Stimulated activated CD4-positive, alpha-beta T cell treated with anti-CD3 and anti-CD28 coated beads, Interleukin-1b, Interleukin-23, amount 100 ng/mL, for 24 hours (primary cell): ENCODE measurements at places on chromosomes 5 and 9.

- DNase-seq: no peak
These were observed 223 bp downstream of the LRSAM1 start for GRCh38 chr9:127451608-127451857.

- no peak for DNase-seq
These were observed 166.5 kb upstream of the PRR16 start for GRCh38 chr5:120297616-120298015.

DNA sequence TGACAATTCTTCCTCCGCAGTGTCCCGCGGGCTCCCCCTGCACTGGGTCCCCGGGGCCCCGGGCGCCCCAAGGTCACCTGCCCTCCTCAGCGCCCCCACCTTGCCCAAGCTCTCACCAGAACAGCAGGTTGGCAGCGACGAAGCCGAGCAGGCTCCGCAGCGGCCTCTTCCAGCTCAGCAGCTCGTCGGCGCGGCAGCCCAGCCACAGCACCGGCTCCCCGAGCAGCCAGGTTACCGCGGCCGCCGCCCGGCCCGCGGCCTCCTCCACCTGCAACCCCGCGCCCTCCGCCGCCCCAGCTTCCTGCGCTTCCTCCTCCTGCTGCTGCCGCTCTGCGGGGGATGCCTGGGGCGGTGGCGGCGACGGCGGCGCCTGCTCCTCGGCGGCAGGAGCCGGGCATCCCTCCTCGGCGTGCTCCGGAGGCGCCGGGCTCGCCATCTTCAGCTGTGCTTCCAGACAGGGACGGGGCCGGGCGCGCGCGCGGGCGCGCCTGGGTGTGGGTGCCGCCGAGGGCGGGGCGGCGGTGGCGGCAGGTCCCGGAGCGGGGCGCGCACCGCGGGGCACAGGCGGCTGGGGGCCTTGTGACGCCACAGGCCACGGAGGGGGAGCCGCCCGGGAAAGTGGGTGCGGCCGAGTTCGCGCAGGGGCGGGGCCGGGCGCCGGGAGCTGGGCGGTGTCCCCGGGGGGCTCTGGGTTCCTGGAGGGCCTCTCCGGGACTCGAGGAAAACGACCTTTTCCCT is at the start of gene RETREG1:
Gene RETREG1, minus strand, starts transcription at position 462 of the 738 bp plus-strand sequence. Its CDS starts 26 bp downstream, at position 436.
- DNase-seq: peak; percentile 74

DNA sequence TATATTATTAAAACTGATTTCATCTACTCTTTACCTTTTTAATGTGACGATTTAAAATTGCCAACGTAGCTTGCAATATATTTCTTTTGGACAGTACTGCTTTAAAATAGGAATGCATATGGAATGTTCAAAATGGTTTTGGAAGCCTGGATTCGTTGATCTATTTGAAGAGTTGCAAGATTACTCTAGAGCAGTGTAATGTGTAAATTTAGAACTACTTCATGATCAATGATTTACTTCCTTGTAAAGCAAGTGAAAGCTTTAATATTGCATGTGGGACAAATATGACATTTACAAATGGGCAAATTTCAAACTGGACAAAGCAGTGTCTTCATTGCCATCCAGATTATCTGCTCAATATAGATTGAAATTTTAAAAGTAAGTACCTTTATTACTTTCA is 38.3 kb downstream of the PARP8 start:
- DNase-seq: no peak

DNA sequence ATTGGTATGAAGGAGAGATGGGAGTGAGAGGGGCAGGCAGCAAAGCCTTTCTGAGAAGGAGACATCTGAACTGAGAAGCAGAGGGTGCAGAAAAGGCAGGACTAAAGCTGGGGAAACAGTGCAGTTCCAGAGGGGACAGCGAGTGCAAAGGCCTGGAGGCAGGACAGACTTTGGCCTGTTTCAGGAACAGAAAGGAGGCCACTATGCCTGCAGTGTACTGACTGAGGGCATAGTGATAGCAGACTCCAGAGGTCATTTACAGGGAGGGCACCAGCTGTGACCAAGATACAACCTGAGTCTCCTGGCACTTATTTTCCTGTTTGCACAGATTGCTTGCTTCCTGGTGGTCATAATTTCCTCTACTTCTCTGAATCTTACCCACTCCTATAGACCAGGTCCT is 29.6 kb downstream of the SPARC start:
- DNase-seq: no peak

DNA sequence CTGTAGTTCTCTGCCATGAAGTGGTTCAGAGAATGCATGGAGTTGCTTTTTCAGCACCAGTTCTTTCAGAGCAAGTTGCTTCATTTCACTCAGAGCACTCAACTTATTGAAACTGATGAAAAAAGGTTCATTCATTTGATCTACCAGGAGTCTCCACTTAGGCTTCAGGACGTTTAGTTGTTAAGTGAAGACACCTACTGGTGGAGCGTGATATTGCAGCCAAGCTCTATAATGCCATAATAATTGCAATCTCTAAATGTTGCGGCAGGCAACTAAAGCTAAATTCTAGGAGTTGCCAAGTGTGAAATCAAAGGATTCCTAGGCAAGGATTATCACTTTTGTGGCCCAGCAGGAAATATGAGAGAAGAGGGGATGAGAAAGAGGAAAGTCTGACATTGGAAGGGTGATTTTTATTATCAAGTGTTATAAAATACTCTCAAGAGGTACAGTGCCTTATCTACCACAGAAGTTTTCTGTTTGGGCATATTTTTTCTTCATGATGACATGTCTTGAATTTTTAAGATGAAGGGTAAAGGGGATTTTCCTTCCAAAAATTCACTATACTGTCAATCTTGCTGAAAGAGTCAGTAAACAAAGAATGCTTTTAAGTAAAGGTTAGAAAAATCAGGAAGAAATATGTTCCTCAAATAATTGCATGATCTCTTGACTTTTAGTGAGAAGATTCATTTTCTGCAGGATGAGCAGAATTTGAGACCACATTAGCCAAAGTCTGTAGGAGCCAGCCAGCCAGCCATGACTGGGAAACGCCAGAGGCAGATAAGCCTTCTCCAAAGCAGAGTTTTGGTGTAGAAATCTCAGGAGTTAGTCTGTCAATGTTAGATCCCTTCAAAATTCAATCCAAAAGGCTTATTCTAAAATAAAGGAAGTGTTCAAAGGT is 83.4 kb downstream of the SH3PXD2B start:
- no peak for DNase-seq

GRCh38 chr9:89664896-89665329 is 60.1 kb downstream of the GADD45G start:
- no peak for DNase-seq

DNA sequence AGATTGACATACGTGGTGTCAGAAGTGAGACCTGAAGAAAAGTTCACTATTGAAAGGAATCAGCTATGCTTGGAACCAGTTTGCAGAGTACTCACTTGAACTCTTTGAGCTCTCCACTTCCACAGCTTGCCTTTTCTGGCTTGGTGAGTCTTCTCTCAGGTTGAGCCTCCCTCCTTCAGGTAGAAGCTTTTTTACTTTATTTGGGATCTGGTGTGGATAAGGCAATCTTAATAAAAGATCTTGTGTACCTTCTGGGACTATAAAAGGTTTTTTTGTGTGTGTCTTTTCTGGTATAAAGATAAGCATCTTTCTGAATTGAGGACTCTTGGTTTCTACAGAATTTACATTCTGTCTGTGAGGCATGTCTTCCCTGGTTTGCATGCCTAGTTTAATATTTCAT is 5.4 kb upstream of the CPLANE1 start:
- DNase-seq: no peak

- no peak for DNase-seq
These were observed 652.9 kb downstream of the ELAVL2 start for GRCh38 chr9:23172979-23173637.
